ENCODE measurements at places on chromosomes 2 and 18. TPM values are rescaled to one million over a fixed set of nuclear protein-coding genes. Genes with fewer than 3 reads are reported as not detected.

Gene BARD1
- polyA plus RNA-seq, result 4.5 TPM

Gene GALNT5
- polyA plus RNA-seq, result not detected

Gene BOD1L2
- polyA plus RNA-seq, result not detected

GRCh38 chr2:128693743-128694029 is 375.0 kb upstream of the HS6ST1 start:
- H3K4me1 ChIP-seq, result peaks cover 10% of the 10 kb centered on the region
- no peak overlapping the region for H3K4me3 ChIP-seq
- H3K27me3 ChIP-seq, result peaks cover 63% of the 10 kb centered on the region
- no peak for DNase-seq
- H3K36me3 ChIP-seq, result no peaks in the 10 kb centered on the region

DNA sequence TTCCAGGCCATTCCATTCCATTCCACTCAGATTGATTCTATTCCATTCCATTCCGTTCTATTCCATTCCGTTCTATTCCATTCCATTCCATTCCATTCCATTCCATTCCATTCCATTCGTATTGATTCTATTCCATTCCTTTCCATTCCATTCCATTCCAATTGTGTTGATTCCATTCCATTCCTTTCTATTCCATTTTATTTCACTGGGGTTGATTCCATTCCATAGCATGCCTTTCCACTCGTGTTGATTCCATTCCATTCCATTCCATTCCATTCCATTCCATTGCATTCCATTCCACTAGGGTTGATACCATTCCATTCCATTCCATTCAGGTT is 1142.3 kb downstream of the RPIA start:
- H3K4me1 ChIP-seq, result no peaks in the 10 kb centered on the region
- H3K27ac ChIP-seq, result no peak overlapping the region
- no peak for DNase-seq

DNA sequence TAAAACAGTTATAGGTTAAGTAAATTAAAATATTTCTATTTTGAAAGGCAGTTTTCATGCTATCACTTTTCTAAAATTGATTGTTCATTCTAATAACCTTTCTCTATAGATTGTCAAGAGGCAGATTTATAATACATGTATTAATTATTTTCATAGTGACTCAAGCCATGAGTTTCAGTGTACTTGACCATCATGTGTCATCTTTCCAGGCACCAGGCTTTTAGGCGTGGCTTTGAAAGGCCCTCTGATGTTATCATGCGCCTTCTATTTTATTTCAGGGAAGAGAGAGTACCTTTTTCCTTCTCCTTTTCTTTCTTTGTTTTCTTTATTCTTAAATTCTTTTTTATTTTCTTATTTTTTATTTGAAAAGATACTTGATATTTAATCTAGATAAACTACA is 128.3 kb upstream of the ETAA1 start:
- H3K27ac ChIP-seq, result no peak overlapping the region
- DNase-seq, result no peak
- H3K4me3 ChIP-seq, result no peak overlapping the region
- no peaks in the 10 kb centered on the region for H3K27me3 ChIP-seq

DNA sequence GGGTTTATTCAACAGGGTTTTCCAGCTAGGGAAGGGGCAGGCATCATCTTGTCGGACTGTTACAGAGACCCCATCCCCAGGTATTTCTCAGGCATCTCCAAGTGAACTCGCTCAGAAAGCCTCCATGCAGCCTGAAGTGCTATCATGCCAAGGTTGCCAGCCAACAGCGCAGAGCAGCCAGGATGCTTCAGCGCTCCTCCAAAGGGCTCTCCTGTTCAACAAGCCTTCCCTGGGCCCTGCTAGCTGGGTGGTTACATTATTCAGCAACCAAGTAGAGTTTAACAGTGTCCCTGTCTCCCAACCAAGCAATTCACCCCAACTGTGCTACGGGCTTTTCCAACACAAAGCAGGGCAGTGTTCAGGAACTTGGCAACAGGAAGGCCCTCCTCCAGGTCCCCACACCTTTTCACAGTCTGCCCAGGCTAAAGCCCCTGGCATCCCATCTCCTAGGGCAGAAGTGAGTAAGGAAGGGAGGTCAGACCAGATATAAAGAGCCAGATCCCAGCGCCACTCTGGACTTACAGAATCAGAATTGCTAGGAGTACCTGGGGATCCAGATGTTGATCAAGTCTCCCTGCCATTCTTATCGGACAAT is 52.9 kb downstream of the ZBTB7C start:
- H3K27me3 ChIP-seq, result no peaks in the 10 kb centered on the region
- no peak overlapping the region for H3K27ac ChIP-seq
- H3K36me3 ChIP-seq, result no peaks in the 10 kb centered on the region
- no peaks in the 10 kb centered on the region for H3K4me1 ChIP-seq

- H3K27ac ChIP-seq, result no peak overlapping the region
- H3K4me1 ChIP-seq, result peaks cover 16% of the 10 kb centered on the region
- DNase-seq, result no peak
- no peaks in the 10 kb centered on the region for H3K27me3 ChIP-seq
- no peaks in the 10 kb centered on the region for H3K36me3 ChIP-seq
- H3K4me3 ChIP-seq, result no peak overlapping the region
These were observed 68.7 kb upstream of the CABLES1 start for GRCh38 chr18:23066504-23067039.

- H3K4me3 ChIP-seq, result no peak overlapping the region
- no peak overlapping the region for H3K27ac ChIP-seq
- no peak for DNase-seq
- peaks cover 63% of the 10 kb centered on the region for H3K27me3 ChIP-seq
These were observed 50.0 kb upstream of the CTDP1 start for GRCh38 chr18:79629606-79630005.

DNA sequence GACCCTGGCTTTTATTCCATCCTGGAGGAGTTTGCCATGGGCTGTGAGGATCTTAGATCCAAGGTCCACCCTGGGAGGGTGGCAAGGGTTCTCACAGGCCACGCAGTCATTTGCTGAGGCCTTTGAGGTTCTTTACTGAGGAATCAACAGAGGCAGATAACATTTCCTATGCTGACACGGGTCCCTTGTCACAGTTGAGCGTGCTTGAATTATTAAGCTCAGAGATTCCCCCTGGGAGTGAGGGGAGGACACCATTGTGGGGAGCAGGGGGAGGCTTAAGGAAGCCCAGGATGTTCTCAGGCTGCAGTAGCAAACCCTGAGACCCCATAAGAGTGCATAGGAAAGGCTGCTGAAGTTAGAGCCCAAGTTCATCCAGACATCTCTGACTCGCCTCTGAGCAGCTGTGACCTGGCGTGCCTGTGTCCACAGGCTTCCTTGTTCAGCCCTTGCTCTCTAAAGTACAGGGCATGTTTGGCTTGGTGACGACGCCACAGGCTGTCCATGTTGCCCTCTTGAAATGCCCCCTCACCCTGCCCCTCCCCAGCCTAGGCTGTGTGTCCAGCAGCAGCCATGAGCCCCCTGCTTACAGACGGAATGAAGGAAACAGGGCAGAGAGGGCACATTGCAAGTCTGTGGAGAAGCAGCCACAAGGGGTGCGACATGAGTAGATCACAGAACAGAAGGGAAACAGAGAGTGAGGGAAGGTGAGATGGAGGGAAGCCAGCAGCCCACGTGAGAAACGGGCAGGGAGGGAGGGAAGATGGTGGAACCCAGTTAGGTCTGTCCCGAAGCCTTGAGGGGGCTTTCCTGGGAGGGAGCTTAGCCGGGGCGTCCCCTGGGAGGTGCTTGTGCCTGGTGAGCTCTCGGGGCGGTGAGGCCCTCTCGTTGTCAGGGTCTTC is 34.0 kb downstream of the NAPG start:
- H3K36me3 ChIP-seq, result peaks cover 13% of the 10 kb centered on the region
- H3K4me3 ChIP-seq, result no peak overlapping the region
- no peak for DNase-seq
- H3K4me1 ChIP-seq, result no peaks in the 10 kb centered on the region
- no peaks in the 10 kb centered on the region for H3K27me3 ChIP-seq
- H3K27ac ChIP-seq, result no peak overlapping the region

GRCh38 chr2:95017071-95017501 is 8.4 kb upstream of the MAL start:
- DNase-seq, result no peak
- H3K4me1 ChIP-seq, result no peaks in the 10 kb centered on the region

Measured in HepG2 (cell line).